ENCODE measurements at places on chromosomes 1 and 21.

DNA sequence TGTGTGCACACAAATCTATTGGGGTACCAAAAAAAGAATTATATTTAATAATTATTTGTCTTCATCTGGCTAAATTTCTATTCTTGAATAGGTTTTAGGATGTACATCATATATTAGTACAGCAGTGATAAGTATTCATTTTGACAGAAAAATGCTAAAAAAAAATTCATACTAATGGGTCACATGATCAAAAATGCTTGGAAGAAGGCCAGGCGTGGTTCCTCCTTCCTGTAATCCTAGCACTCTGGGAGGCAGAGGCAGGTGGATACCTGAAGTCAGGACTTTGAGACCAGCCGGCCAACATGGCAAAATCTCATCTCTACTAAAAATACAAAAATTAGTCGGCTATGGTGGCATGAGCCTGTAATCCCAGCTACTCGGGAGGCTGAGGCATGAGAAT lies 26.9 kb upstream of the PTGFRN start:
- DNase-seq: no peak

DNA sequence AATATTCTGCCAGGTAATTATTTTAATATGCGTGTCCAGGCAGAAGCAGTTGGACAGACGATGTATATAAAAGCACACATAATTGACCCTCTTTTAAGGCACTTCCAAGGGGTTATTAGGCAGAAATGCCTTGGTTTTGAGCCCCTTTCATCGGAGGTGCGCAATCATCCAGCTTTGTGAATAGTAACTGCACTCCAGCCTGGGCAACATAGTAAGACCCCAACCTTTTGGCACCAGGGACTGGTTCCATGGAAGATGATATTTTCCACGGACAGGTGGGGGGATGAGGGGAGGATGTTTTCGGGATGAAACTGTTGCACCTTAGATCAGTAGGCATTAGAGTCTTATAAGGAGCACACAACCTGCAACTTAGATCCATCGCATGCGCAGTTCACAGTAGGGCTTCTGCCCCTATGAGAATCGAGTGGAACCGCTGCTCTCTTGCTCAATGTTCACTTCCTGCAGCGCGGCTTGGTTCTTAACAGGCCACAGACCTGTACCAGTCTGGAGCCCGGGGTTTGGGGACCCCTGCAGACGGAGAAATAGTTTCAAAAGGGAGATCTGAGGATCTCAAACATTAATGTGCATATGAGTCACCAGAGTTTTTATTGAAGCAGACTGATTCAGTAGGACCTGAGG lies 1.8 kb upstream of the MCOLN2 start:
- no peak for DNase-seq

DNA sequence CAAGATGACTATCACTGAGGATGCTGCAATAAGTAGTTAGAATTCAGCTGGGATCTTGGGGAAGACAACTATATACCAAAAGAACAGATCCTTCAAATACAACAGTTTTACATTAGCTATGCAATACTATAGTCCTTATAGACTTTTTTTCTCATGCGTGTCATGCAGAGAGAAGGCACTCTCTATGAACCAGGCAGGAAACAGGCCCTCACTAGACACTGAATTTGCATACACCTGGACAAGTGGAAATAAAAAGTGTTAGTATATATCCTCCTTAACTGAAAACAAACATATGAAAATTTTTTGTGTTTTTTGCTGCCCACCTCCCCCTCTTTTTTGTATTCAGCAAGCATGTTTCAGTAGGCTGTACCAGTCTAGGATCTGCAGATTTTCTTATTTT lies 29.9 kb downstream of the TMCO1 start:
- no peak for DNase-seq

DNA sequence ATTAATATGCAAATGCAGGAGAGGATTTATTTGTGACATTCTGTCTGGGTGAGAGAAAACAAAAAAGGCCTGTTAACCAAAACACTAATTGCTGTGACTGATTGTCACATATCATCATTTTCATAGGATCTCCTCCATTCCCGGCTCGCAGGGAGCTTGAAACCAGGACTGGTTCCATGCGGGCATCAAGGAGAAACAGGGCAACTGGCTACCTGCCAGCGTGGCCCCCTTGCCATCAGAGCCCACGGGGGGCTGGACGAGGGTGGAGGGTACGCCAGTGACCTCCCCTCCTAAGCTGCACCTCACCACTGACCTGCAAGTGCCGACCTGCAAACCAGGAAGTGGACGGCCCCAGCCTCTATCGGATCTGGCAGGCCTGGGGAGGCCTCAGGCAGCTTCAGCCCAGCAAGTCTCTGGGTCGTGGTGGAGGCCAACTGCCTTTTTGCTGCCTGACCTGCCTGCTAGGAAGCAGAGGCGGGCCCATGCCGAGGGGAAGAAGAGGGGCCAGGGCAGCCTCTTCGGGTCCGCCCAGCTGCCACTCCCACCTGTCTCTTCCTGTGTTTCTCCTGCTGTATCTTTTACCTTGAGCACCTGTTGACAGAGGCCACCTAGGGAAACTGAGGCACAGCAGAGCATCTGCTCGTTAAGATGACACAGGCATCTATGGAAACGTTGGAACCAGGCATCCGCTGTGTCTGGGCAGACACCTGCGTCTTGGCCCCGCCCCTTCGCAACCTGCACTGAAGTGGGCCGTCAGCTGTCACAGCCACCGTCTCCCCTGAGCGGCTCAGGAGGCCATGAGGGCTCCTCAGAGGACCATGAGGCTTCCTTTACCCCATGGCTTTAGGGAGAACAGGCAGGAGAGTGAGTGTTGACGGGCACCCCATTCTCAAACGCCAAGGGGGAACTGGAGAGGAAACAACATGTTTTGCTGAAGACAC lies 74.8 kb downstream of the CASZ1 start:
- no peak for DNase-seq

- DNase-seq: no peak
Measured at GRCh38 chr1:213693864-213694263, 293.9 kb upstream of the PROX1 start.

DNA sequence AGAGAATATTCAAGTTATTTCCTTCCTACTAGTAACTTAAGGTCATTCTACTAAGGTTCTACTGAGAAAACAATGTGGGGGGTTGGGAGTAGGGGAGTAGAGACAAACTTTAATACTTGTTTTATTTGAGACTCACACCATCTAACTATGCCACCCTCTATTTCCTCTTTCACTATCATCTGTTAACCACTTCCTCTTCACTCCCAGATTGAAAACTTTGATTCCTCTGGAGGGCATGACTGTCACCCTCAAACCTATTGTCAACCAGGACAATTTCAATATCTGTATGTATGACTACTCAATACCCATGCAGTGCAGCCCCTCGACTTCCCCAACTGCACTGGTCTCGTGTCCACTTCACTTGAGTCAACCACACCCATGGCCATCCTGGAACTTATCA lies 165.6 kb upstream of the POGK start:
- no peak for DNase-seq

DNA sequence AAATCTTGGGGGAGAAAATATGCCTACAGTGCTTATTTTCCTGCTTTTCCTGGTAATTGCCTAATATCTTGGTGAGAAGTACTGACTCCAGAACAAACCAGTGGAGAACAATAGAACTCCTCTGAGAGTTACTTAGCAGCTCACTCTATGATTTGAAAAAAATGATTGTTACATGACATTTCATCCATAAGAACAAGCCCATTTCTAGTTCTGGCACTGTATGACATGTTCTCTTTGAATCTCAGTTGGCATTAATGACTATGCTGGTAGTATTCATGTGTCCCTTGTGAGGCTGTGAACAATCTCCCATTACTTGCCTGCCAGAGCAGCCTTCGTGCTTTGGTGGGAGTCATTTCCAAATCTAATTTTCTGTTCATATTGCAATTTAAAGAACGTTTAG lies 58.0 kb downstream of the CLIC4 start:
- no peak for DNase-seq

- DNase-seq: no peak
Measured at GRCh38 chr1:42833981-42834380, 12.4 kb upstream of the ZNF691 start.

DNA sequence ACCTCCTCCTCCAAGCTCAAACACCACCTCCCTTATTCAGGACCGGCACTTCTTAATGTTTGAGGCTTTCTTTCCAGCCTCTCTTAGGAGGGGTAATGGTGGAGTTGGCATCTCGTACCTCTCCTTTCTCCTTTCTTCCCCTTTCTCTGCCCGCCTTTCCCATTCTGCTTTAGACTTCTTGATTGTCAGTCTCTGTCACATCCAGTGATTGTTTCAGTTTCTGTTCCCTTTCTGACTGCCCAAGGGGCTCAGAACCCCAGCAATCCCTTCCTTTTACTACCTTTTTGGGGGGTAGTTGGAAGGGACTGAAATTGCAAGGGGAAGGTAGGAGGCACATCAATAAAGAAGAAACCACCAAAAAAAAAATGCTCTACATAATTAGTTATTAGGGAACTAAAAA lies 5.6 kb downstream of the ELK4 start:
- DNase-seq: no peak

- no peak for DNase-seq
Measured at GRCh38 chr1:6872573-6873261, 87.5 kb downstream of the CAMTA1 start.

DNA sequence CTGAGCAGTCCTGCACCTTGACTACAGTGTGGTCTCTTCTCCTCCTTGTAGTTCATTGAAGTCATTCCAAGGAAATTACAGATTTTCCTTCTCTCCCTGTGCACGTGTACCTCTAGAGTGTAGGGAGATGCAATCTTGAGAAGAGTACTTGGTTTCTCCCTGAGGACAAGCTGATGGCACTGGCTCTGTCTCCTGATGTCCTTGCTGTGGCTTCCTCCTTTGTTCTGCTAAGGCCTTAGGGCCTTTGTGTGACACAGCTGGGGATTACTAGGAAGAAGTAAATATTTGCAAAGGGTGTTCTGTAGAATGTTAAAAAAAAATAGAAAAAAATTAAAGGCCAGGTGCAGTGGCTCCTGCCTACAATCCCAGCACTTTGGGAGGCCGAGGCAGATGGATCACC lies 66.2 kb upstream of the APOBEC4 start:
- DNase-seq: no peak

DNA sequence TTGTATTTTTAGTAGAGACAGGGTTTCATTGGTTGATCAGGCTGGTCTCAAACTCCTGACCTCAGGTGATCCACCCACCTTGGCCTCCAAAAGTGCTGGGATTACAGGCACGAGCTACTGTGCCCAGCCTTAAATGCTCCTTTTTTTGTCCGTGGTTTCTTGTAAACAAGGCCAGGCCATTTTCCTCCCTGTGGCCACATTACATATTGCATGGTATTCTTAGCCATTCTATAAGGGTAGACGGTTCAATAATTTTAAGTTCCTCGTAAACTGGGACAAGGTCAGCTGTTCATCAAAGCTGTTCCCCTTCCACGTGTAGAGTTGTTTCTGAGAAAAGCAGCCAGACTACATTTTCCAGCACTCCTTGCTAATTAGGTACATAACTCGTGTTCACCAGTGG lies 10.3 kb upstream of the LUZP1 start:
- DNase-seq: no peak

DNA sequence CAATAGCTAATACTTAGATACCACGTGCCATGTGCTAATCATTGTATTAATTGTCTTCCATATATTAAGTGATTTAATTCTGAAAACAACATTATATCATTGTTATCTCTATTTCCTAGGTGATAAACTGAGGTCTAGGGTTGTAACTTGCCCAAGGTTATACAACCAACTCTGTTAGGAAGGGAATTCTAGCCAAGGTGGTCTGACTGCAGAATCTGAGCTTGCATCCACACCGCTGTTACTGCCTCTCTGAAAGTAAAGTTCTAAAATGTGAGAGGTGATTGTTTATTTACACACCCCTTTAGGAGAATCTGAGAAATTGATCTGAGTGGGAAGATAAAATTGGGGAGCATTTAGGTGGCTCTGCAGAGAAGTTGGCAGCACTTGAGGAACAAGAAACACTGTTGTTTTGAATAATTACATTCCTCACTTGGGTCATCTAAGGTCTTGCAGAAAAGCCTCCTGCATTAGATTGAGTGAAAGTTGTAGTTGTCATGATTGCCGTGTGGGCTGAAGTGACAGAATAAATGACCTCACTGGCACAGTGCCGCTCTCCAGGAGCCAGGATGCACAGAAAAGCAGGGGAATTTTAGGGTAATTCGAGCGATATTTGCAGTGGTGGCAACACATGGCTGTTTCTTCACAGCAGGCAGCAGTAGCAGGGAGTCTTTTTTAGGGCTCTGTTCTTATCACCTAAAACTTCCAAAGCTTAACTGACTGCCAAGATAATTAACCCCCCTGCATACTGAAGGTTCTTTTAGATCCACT lies 121.7 kb downstream of the ADGRL4 start:
- no peak for DNase-seq

DNA sequence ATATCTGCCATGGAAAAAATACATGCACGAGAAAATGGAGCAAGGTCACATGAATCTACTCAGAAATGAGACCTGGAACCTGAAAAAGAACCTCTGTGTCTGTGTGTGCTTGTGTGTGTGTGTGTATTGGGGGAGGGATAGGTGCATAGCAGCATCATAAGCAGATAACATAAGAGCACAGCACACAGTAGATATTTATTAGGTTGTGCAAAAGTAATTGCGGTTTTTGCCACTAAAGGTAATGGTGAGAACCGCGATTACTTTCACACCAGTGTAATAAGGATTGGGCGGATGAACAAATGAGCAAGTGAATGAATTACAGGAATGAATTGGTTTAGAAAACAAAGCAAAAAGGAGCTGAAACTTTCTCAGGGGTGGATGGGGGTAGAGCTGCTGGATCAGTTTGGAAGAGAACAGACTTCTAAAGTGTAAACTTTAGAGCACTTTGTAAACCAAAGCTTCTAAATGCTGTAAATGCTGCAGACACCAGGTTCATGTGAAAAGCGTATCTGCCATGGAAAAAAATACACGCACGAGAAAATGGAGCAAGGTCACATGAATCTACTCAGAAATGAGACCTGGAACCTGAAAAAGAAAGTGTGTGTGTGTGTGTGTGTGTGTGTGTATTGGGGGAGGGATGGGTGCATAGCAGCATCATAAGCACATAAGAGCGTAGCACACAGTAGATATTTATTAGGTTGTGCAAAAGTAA lies 156.9 kb downstream of the TOMM20 start:
- DNase-seq: no peak

GRCh38 chr1:175774921-175775320 lies 31.5 kb upstream of the TNR start:
- DNase-seq: no peak

GRCh38 chr1:108670131-108670773 lies 9.4 kb upstream of the HENMT1 start:
- DNase-seq: no peak

DNA sequence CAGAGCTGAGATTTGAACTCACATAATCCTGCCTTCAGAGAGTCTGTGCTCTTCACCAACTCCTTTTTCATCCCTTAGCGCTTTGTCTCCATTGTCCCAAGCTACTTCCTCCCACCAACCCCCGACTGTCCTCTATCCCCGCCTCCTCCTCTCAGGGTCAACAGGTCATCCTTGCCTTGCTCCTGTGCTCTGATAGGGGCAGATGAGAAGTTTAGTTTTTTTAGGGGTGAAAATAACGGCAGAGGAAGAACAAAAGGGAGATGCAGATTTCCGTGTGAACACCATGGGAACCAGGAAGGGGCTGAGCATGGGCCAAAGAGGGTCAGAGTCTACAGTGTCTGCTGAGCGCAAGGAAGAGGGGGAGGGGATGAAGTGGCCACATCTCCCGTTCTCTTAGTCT lies 31.9 kb downstream of the GLUL start:
- DNase-seq: no peak

GRCh38 chr1:72366466-72366865 lies 84.1 kb upstream of the NEGR1 start:
- DNase-seq: no peak

Data from T-helper 17 cell (primary cell).